ENCODE measurements at places on chromosomes 3 and 15.

GRCh38 chr15:25246641-25247406, 192.0 kb downstream of the UBE3A start:
- DNase-seq: no peak

GRCh38 chr3:50639055-50639494, 22.1 kb downstream of the MAPKAPK3 start:
- no peak for DNase-seq

DNA sequence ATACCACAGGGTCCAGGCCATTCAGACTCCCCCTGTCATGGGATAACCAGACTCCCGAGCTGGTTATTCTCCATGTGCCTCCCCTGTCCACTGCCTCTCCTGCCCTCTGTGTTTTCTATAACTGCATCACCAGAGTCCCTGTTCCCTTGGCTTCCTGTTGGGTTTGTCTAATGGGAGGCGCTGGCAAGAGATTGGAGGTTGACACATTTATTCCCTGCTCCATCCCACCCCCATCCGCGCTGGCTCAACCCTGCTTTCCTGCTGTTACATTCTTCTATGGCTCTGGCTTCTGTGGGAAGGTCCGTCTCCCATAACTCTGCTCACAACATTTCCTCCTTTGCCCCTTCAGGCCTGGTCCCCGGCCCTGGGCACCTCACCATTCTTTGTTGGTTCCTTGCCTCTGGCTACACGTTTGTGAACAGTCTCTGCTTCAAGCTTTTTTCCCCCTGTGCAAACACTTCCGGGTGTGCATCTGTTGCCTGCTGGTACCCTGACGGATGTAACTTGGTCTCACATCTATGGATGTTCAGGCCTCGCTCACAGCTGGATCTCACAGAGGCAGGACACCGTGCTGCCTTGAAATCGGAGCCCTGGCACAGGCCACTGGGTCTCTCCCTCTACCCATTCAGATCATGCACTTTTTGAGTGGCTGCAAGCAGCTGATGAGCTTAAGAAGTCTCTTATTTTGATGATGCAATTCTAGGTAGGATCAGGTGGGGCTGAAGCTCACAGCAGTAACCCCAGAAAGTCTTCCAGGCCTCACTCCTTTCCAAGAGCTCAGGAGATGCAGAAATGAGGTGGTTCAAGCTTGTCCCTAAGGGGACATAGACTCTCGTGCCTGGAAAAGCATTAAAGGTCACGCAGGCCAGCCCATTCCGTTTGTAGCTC, 68.6 kb upstream of the ATP13A3 start:
- no peak for DNase-seq

GRCh38 chr3:167166594-167167253, 213.4 kb downstream of the ZBBX start:
- DNase-seq: peak; percentile 12

DNA sequence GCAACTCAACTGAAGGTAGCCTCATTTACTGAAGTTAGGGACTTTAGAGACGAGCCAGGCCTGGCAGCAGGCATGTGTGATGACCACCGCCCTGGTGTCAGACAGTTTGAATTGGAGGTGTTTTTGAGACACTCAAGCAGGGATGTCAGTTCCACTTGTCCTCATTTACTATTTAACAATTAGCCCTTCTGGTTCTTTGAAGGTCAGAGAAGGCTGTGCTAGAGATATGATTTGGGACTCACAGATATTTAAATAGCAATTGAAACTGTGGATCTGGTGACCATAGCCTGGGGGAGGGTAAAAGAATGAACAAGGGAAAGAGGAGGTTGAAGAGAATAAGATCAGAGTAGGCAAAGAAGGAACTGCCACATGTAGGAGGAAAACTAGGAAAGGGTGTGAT, 74.6 kb downstream of the REC114 start:
- no peak for DNase-seq

DNA sequence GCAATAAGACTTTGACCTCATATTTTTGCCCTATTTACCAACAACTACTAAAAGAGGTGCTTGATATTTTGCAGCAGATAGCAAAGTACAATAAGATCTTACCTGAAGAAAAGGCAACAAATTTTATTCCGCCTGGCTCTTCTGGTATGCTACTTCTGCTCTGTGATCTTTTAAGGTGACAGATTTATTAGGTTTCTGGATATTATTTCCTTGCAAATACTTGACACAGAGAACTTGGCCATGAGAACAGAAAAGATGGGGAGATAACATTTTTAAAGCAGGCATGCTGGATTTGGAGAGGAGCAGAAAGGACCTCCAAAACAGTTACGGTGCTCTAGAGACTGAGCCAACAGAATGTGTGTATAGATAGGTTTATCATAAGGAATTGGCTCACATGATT, 86.7 kb upstream of the RNF7 start:
- DNase-seq: no peak

GRCh38 chr3:106765342-106765741, 611.9 kb upstream of the CCDC54 start:
- no peak for DNase-seq

- DNase-seq: no peak
These were observed 50.3 kb downstream of the APBA2 start for GRCh38 chr15:28936081-28936480.

- no peak for DNase-seq
These were observed 116.5 kb upstream of the ALDH1A3 start for GRCh38 chr15:100762913-100763834.

GRCh38 chr3:58384381-58385090, 49.1 kb downstream of the PDHB start:
- no peak for DNase-seq

DNA sequence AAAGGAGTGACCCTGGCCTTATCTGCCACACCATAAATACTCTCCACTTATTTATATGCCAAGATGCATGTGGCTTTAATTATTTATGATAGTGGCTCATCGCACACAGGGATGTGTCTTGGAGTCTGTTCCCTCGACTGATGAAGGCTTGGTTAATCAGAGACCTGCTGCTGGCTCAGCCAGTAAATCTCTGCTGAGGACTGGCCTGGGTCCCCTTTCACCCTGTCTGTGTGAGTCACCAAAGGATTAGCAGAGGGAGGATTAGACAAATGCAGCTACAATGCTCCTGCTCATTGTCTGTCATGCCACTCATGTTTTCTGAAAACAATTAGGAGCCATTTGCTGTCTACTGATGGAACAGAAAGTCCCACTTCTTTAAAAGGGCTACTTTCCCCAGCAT, 226.8 kb downstream of the NTRK3 start:
- DNase-seq: no peak

DNA sequence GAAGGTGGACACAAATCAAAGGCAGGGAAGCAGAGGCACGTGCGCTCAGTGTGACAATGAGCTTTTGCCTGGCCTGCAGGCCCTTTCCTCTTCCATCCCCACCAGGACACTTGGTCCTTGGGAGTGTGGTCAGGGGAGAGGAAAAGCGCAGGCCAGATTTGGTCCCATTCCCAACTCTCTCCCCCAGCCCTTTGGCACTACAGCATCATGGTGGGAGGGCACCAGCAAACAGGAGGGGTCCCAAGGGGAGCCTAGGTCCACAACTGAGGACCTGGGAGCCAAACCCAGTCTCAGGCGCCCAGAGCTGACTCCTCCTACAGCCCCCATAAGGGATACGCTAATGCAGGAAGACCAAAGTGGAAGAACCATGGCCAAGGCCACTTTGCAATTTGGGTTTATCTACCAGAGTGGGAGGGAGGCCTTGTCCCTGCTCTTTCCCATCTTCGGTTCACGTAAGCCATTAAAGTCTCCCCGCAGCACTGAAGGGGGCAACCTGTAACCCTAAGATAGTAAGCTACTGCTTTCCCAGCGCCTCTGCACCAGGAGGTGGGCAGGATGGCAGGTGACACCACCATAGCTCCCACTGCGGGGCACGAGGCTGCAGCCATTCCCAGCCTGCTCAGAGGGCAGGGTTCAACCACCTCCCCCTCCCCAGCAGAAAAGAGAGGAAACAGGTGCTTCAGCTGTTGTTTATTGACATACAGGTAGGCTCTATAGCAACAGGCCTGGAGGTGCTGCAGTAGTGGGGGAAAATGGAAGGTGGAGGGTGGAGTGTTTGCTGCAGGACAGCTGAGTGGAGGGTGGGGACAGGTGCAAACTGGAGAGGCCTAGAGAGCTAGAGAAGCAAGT, 993 bp upstream of the GRAMD2A start:
- DNase-seq: no peak

GRCh38 chr3:71101626-71102025, 481.9 kb downstream of the FOXP1 start:
- DNase-seq: no peak

- DNase-seq: no peak
These were observed 49.5 kb downstream of the MCF2L2 start for GRCh38 chr3:183378951-183379350.

DNA sequence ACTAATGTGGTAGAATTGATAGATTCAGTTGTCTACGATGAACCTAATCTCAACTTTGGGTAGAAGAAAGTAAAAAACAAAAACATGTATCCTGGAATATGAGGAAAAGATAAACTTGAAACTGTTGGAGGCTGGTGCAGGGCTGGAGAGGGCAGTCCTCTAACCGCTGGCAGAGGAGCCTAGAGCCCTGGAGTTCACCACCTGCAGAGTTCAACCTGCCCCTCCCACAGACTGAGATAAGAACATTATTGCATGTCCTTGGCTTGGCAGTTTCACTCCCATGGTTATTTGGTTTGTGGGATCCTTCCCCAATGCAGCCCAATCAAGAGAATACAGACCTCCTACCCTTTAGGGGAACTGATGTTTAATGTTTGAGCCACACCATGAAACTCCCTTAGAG, 53.2 kb upstream of the GATM start:
- no peak for DNase-seq

DNA sequence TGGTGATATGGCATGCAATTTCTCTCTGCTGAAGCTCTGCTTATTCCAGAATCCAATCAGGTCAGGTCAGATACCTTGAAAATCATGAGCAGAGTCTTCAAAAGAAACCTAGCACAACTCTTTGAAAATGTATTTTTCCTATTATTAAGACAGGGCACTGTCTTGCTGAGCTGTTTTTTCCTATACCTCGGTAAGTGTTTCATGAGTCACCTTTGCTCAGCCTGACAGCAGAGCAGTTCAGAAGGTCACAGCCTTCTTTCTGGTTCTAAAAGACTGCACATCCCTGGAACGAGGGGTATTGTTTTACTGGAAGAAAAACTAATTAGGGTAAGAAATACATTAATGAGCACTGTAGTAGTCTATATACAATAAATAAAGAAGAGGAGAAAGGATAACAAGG, 422.0 kb downstream of the SOX2 start:
- no peak for DNase-seq

DNA sequence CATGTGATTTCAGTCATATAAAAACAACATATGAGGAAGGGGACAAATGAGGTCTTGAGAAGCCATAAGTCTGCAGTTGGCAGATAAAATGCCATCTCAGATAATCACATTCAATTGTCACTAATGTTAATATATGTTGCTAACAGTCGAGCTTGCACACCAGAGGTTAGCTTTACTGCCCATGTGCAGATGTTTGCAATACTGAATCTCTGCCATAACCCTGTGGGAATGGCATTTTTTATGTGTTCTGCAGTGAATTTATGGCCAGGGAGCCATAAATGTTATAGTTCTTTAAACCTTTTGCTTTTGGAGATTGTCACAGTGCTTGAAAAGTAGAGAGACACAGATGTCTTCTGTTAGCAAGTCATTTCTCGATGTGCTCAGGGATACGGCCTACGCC, 141.5 kb downstream of the RORA start:
- no peak for DNase-seq

GRCh38 chr3:143924522-143925285, 46.9 kb upstream of the DIPK2A start:
- no peak for DNase-seq

GRCh38 chr15:73677146-73677607, 7.0 kb upstream of the CD276 start:
- peak; percentile 77 for DNase-seq

Measured in iPS-NIHi11 (cell line).